ENCODE measurements at places on chromosomes 16 and 17. TPM values are rescaled to one million over a fixed set of nuclear protein-coding genes. Genes with fewer than 3 reads are reported as not detected.

DNA sequence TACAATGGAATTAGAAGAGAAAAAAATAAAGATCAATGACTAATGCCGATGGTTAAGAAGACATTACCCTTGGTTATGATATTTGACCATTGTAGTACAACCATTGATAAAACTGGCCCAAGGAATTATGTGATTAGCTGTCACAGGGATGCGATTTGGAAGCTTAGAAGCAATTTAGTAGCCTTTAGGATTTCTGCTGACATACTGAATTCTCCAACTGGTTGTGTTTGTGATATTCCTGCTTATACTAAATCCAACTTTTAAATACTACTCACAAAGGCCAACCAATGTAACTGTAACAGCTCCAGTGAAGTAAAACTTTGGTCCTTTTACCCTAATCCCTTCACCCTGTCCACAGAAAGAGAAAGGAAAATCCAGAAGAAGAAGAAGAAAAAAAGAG lies 31.4 kb upstream of the ABCA6 start:
- no peak overlapping the region for H3K4me3 ChIP-seq
- no peaks in the 10 kb centered on the region for H3K4me1 ChIP-seq
- H3K36me3 ChIP-seq = no peaks in the 10 kb centered on the region

DNA sequence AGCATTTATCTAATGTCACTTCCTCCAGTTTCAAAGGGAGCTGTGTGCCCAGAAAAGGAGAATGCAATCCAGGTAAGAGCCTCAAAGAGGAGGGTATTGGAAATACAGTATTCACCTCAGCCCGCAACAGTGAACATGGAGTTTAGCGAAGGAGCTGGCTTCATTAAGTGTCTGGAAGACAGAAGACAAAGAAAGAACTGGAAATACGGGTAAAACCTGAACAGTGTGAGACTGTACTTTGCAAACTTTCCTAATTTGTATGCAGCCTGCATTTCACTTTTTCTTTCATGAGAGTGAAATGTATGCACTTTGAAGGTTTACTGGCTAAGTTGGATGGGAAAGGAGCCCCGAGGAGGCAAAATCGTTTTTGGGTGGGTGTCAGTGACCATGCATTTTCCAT lies 478.4 kb downstream of the HS3ST3B1 start:
- no peak overlapping the region for H3K27ac ChIP-seq
- H3K27me3 ChIP-seq = no peaks in the 10 kb centered on the region
- H3K4me1 ChIP-seq = peaks cover 11% of the 10 kb centered on the region
- H3K4me3 ChIP-seq = no peak overlapping the region
- no peak for DNase-seq

Gene P2RX5
- 2.3 TPM for total RNA-seq

Gene SOX8
- total RNA-seq = 5.7 TPM
